Activated CD8-positive, alpha-beta T cell treated with anti-CD3 and anti-CD28 coated beads for 36 hours (primary cell): ENCODE measurements at places on chromosomes 5 and 9. TPM values are rescaled to one million over a fixed set of nuclear protein-coding genes. Genes with fewer than 3 reads are reported as not detected.

The CNTLN gene
- 0.43 TPM for total RNA-seq

The PKN3 gene
- 10.7 TPM for total RNA-seq

The LPAR1 gene
- not detected for total RNA-seq

The CYLC2 gene
- total RNA-seq: not detected

The IL5 gene
- total RNA-seq: 1.6 TPM

The FIBCD1 gene
- not detected for total RNA-seq

The OGN gene
- total RNA-seq: not detected

The SPINK7 gene
- total RNA-seq: not detected

The WDR70 gene
- 32.7 TPM for total RNA-seq

The PLCXD3 gene
- total RNA-seq: not detected

The LCN1 gene
- total RNA-seq: not detected

The DMGDH gene
- 1.3 TPM for total RNA-seq

The CARTPT gene
- total RNA-seq: not detected

The CENPH gene
- 98.6 TPM for total RNA-seq

The SPZ1 gene
- not detected for total RNA-seq

The CDO1 gene
- total RNA-seq: 0.18 TPM

The ADRB2 gene
- total RNA-seq: 0.81 TPM

The SLC6A7 gene
- not detected for total RNA-seq

The LCN15 gene
- not detected for total RNA-seq
